ENCODE measurements at places on chromosomes 11 and 22.

DNA sequence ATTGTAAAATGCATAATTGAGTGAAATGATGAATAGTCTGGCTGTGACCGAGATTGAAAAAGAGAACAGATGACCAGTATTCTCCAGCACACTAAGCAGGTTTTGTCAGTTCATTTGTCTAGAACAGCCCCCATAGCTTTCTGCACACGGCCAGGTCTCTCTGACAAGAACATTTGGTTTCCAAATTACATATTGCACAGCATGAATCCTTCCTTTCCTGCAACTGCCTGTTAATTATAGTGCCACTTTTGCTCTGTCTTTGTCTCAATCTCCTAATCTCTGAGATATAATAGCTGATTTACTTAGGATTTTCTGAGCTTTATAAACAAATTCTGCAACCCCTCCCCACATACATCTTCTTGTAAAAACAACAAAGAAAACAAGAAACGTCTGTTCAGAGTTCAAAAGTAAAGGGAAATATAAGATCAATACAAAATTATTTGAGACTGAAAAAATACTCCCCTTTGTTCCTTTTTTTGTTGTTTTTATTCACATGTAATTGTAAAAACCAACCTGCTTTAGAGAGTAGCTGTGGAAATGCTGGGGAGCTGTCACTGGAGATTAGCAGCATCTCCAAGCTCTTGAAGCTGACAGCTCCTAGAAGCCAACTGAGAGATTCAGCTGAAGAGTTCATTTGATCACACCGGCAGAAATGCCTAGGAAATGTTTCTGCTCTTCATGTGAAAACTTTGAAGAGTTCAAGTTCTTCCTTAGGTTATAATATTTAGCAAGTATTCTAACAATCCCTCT is 998.1 kb downstream of the DLG2 start:
- DNase-seq, result no peak

GRCh38 chr11:87324817-87325489 is 287.2 kb downstream of the TMEM135 start:
- no peak for DNase-seq

GRCh38 chr22:49210606-49211005 is 617.1 kb downstream of the BRD1 start:
- peak; percentile 7 for DNase-seq

GRCh38 chr11:69153661-69154060 is 2.1 kb upstream of the SMIM38 start:
- DNase-seq, result no peak

DNA sequence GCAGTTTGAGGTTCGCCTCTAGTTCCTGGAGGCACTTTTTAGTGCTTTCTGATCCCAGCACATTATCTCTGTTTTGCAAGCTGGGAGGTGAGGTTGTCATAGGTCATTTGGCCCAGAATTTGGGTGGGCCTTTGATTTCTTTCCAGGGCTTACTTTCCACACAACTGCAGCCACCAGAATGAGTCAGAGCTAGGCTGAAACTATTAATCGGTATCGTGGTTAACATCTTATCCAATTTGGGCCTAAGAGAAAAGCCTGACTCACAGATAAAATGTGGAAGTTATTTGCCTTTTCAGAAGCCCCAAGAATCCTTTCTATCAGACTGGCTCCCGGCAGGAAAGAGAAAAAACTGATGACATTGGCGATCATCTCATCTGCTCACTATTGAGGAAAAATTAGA is 166.4 kb downstream of the KIRREL3 start:
- no peak for DNase-seq

GRCh38 chr22:37940698-37941376 is 12.6 kb downstream of the C22orf23 start:
- DNase-seq, result no peak

DNA sequence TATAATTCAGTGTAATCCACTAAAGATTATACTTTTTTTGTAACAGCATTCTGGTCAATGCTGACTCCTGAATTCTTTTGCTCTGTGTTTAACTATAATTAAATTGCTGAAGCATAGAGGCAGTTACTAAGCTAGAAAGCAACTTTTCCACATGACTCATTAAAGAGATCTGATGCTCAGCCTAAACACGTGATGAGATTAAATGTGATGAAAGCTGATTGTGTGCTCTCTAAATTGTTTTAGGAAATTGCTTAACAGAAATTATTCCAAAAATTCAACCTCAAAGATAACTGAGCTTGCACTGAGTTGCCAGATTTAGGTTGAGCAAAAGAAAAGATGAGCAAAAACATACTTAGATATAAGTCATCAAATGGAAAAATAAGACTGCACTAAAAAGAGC is 1033.6 kb downstream of the FAM181B start:
- no peak for DNase-seq

- no peak for DNase-seq
Observed at GRCh38 chr11:130124096-130124495, 35.5 kb upstream of the ST14 start.

- DNase-seq, result no peak
Observed at GRCh38 chr22:20253161-20253560, 15.0 kb downstream of the RTN4R start.

DNA sequence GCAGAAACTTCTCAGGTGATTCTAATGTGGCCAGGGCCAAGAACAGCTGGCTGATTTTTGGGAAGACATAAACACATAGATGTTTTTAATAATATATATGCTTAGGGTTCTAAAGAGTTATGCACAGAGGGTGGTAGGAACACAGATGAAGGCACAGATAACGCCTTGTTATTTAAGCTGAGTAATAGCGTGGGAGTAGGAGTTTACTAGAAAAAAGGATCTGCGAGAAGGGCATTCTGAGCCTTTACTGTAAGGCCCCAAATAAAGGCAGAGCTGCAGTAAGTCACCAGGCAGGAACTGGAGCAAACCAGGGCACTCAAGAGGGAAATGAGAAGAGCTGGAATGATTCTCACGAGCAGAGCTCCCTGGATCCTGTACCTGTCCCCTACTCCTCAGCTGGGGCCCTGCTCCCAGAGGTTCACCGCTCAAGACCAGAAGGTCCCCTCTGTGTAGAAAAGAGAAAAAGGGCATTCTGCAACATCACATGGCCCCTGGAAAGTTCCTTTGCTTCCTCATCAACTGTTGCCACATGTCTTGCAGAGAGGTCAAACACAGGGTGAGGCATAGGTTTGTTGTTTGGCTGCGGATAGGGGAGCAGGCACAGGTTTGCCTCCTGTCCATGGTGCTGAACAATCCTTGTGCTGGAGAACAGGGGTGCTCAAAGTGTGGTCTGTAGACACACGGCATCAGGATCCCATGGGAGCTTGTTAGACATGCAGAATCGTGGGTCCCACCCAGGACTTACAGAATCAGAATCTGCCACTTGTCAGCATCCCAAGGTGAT is 125.7 kb downstream of the TENM4 start:
- DNase-seq, result no peak

- no peak for DNase-seq
Observed at GRCh38 chr11:118658429-118659313, 20.8 kb downstream of the TREH start.
